ENCODE measurements at places on chromosomes 5 and 9.

DNA sequence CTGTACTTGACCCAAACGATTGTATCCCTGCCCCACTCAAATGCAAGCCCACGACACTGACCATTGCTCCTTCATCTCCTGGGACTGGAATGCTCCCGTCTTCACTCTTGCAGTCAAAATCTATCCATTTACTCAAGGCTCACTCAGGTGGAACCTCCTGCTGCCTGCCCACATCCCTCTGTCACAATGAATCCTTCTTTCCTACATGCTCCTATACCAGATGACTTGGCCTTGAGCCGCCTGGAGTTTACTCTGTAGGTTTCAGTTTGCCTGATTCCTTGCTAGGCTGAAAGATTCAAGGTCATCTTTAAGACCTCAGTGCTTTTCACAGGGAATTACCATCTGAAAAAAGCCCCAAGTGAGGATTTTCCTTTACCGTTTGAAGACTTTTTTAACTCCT is 264.1 kb downstream of the GLIS3 start:
- no peak for DNase-seq

- no peak for DNase-seq
Measured at GRCh38 chr5:31770998-31771397, 132.1 kb downstream of the PDZD2 start.

GRCh38 chr5:179150011-179150410 is 89.8 kb downstream of the ZNF354C start:
- DNase-seq: no peak

GRCh38 chr5:122163121-122164069 is 34.0 kb downstream of the ZNF474 start:
- DNase-seq: peak; percentile 93

- peak; percentile 97 for DNase-seq
Measured at GRCh38 chr9:96612105-96612965, 7.3 kb downstream of the CDC14B start.

DNA sequence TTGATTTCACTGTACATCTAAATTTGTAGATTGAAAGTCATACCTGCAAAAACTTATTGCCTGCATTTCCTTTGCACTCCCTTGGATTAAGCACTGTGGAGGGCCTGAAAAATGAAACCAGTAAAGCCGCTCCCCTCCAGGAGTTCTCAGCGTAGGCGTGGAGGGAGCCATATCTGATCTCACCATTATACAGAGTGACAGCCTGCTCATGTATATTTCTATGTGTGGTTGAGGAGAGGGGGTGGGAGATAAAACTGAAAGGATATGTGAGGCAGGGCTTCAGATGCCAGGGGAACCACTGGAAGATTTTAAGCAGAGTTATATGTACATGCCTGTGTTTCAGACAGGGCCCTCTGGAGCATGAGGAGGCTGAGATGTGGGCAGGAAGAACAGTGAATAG is 303.0 kb downstream of the MSX2 start:
- DNase-seq: no peak

- no peak for DNase-seq
Measured at GRCh38 chr9:18980189-18980588, 52.8 kb downstream of the SAXO1 start.

GRCh38 chr5:59833448-59833847 is 60.1 kb downstream of the PDE4D start:
- no peak for DNase-seq

DNA sequence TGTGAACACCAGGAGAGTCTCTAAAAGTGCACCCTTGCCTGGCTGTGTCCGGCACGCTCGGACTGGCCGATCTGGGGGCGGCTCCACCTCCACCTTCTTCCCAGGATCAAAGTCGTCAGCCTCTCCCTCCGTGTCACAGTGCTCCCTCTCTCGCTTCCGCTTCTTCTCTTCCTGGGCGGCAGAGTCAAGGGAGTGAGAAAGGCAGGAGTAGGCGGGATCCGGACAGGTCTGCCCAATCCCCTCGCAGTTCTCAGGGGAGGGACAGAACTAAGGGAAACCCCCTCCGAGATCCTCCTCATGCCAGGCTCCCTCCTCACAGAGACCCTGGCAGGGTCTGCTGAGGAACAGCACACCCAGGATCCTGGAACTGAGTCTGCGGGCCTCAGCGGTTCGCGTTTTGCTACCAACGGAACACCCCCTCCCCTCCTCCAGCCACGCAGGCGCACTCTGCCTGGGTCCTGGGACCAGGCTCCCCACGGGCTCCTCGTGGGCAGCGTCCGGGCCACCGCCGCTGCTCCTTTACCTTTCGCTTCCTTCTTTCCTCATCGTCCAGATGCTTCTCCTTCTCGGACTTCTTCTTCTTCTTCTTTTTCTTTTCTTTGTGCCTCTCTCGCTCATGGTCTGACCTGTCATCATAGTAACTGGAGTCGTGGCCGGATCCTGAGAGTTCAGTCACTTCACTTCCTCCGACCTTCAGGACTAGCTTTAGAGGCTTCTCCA is 1.3 kb downstream of the BRD9 start:
- DNase-seq: no peak

- no peak for DNase-seq
Measured at GRCh38 chr9:69332067-69332685, 7.2 kb downstream of the ENTREP1 start.

- no peak for DNase-seq
Measured at GRCh38 chr9:105359892-105360291, 87.9 kb upstream of the FSD1L start.

DNA sequence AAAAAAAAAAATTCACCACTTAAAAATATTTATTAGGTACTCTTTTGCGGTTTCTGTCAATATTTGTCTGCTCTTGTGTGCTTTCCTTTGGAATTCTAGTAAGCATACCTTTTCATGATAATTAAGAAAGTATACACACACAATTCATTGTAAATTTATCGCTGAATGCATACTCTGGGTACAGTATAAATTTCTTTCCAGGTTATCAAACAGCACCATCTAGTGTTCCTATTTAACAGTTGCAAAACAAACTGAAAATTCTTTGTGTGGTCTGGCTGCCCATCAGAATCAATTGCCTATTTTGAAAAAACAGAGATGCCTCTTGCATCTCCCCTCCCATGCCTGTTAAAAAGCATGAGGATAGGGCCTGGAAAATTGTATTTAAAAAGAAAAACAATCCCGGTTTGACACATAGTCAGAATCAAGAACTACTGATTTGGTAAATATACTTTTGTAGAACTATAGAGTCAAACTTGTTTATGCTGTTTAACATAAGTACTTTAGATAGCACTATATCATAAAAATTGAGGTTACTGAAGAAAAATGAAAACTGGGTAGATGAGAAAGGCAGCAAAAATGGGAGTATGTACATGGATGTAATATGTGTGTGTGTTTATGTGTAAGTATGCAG is 16.2 kb downstream of the PGGT1B start:
- peak; percentile 15 for DNase-seq

GRCh38 chr9:127658428-127658827 is 46.4 kb downstream of the STXBP1 start:
- no peak for DNase-seq

GRCh38 chr5:172370648-172371545 is 83.4 kb downstream of the SH3PXD2B start:
- DNase-seq: peak; percentile 40

DNA sequence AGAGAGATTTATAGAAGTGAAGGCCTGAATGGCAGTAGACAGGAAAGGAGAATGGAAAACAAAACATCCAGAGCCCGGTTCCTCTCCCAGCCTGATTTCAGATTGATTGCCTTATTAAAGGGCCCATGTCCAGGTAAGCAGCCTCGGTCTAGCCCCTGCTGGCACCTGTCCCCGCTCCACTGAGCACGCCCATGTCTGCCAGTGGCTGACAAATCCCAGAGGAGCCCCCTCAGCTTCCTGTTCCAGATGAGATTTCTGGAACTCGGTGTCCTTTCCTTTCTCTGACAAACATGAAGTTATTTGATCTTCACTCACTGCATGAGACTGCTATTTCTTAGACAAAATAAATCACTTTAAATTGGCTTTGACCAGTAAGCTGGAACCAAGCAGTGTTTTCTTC is 187.0 kb upstream of the ADCY2 start:
- no peak for DNase-seq

- DNase-seq: peak; percentile 99
Measured at GRCh38 chr9:107274953-107275422, 8.1 kb upstream of the RAD23B start.

DNA sequence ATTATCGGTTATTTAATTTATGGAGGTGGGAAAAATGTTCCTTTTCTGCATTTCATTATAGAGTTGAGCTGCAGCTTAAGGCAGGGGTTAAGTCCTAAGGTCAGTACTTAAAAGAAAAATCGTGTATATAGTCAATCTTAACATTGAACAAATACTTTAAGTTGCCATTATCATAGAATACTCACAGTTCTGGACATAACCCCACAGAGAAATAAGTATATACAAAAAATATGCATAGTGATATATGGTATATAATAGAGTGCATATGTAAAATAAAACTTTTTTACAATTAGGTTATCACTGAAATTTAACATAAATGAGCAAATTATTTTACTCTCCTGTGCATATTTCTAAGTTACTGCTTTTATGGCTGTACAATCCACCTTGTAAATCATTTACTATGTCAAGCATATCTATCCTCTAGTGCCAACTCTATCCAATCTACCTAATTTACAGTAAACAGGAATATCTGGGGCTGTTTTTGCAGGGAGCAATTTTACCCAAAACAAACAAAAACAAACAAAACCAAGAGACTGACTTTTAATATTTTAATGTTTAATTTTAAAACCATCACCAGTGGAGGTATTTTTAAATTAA is 28.8 kb downstream of the TTC39B start:
- DNase-seq: no peak

DNA sequence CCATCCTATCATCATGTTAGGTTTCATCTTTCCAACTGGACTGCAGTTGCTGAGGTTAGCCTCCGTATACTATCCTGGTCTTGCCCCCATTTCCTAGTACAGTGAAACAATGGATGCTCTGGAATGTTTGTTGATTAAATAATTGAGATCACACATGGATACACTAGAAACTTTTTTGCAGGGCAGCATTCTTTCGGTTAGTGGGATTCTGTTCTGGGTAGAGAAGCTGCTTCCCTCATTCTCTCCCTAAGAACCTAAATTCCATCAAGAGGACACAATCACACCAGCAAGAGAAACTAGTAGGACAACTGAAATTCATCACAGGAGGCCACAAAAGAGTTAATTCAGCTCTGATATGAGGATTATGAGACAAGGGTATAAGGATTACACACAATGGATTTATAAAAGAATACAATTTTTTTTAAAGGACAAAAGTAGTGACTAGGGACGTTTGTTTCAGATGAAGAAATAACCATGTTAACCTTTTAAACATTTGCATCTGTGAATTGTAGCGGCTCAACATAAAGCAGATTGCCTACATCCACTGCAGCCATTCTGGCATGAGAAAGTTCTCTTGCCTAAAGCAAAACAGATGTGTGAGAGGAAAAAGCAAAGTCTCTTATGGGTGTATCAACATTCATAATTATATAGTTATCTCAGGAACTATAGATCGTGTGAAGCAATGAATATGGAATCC is 162.7 kb upstream of the LHFPL2 start:
- DNase-seq: peak; percentile 42

GRCh38 chr5:136332223-136333015 is 32.9 kb downstream of the TRPC7 start:
- DNase-seq: no peak

DNA sequence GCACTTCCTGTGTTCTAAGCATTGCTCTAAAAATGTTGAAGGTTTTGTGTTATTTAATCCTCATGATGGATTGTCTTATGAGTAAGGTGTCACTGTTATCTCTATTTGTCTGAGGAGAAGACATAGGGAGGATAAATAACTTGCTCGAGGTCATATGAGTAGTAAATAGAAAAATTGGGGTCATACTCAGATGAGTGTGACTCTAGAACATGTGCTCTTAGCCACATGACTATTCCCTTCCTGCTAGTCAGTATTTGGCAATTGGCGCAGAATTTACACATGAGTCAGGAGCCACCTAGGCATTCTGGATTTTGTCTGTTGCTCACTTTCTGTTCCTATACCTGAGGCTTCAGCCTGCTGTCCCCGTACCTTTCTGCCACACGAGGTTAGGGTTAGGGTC is 234.6 kb upstream of the CD180 start:
- no peak for DNase-seq

GRCh38 chr9:27664121-27664779 is 91.0 kb upstream of the C9orf72 start:
- no peak for DNase-seq

- DNase-seq: peak; percentile 52
Measured at GRCh38 chr5:78806544-78806943, 158.0 kb upstream of the LHFPL2 start.

- no peak for DNase-seq
Measured at GRCh38 chr5:157116483-157116954, 7.7 kb upstream of the HAVCR2 start.

GRCh38 chr5:40490464-40491111 is 189.1 kb upstream of the PTGER4 start:
- no peak for DNase-seq

GRCh38 chr5:65426656-65427055 is 55.1 kb downstream of the ADAMTS6 start:
- DNase-seq: no peak

- DNase-seq: no peak
Measured at GRCh38 chr9:36204906-36205547, 14.3 kb downstream of the CLTA start.

- DNase-seq: no peak
Measured at GRCh38 chr9:102499468-102499867, 495.7 kb upstream of the CYLC2 start.

- no peak for DNase-seq
Measured at GRCh38 chr5:63958654-63959053, 3.6 kb downstream of the HTR1A start.

- DNase-seq: no peak
Measured at GRCh38 chr5:157860898-157861890, 2.2 kb upstream of the CLINT1 start.

DNA sequence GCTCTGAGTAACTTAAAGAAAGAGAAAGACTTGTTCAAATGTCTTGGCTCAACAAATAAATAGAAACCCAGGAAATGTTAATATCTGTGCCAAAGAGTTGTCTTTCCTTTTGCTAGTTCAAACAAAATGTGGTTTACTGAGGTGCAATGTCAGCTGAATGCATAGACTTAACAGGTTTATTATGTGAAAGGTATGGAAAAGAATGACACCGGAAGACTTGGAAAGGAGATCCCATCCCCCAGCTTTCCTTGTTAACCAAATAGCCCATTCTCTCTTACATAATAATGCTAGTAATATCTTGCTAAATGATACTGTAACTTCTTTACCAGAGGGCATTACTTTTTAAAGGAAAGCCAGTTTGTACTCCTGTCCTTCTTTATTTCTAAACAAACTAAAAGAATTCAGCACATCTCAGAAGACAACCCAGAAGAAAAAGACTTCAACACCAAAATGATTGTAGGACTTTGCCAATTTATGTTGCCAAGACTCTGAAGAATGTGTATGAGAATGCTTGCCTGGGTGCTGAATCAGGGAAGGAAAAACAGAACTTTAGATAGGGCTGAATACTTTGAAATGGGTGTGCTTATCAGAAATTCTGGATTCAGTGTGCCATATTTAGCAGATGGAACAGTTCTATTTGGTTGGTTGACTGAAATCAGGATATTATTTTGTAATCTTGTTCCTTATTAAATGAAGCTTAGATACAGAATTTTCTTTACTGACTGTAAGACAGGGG is 344.1 kb downstream of the TMEM38B start:
- no peak for DNase-seq

DNA sequence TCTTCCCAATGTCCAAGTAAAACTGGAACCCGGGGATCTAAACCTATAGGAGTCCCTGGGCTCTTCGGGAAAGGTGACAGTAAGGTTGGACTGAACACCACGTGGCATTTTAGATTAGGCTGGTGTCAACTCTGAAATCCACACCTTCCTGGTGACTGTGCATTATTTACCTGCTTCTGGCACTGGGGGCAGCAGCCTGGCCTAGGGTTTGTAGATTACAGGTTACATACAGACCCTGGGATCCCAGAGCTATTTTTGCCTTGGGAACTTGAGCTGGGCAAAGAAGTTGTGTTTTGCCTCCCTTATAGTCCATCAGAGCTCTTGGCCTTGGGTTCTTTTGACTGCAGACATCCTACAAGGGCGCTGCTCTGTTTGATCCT is 173.2 kb downstream of the DAB2IP start:
- DNase-seq: no peak

Data from fibroblast of gingiva (primary cell).